ENCODE measurements at places on chromosomes 3 and 15. TPM values are rescaled to one million over a fixed set of nuclear protein-coding genes. Genes with fewer than 3 reads are reported as not detected.

Gene PTPRG
- total RNA-seq: 148 TPM

Gene CISH
- total RNA-seq: 1.2 TPM

Gene SEMA3G
- under 0.01 TPM for total RNA-seq

Gene CLSTN2
- total RNA-seq: under 0.01 TPM

Gene TGFBR2
- total RNA-seq: 162 TPM

Gene ZNF662
- total RNA-seq: 4.0 TPM

Gene THRB
- total RNA-seq: 0.36 TPM

Gene GP5
- total RNA-seq: 0.36 TPM

Gene PATL2
- 2.7 TPM for total RNA-seq

Gene TMIE
- total RNA-seq: under 0.01 TPM

GRCh38 chr3:187802928-187803259 lies 57.6 kb upstream of the BCL6 start:
- no peak for DNase-seq

DNA sequence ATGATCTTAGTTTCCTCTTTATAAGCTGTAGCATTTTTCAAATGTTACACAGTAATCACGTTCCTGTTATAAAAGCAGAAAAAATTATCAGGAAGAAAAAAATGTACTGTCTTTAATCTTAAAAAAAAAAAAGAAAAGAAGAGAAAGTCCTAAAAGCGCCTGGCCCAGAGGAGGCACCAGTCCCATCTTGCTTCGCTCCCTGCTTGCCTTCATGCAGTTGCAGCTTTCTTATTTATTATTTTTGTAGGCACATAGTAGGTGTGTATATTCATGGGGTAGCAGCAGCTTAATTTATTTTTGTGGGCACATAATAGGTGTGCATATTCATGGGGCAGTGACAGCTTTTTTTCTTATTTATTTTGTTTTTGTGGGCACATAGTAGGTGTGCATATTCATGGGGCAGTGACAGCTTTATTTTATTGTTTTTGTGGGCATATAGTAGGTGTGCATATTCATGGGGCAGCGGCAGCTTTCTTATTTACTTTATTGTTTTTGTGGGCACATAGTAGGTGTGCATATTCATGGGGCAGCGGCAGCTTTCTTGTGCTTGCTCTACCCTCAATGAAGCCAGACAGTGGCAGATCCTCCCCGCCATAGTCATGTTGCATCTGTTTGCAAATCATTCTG lies 5.5 kb upstream of the EHD4 start:
- peak; percentile 26 for DNase-seq

DNA sequence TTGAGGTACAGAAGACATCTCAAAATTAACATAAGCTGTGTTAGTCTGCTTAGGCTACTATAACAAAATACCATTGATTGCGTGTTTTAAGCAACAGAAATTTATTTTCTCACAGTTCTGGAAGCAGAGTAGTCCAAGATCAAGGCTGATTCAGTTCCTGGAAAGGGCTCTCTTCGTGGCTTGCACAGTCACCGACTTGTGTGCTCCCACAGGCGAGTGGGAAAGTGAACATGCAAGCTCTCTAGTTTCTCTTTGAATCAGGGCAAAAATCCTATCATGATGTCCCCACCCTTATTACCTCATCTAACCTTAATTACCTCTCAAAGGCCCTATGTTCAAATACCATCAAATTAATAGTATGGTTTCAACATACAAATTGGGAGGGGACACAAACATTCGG lies 505.9 kb downstream of the ZIC1 start:
- no peak for DNase-seq

GRCh38 chr3:189625572-189625971 lies 5.6 kb upstream of the TP63 start:
- DNase-seq: no peak

DNA sequence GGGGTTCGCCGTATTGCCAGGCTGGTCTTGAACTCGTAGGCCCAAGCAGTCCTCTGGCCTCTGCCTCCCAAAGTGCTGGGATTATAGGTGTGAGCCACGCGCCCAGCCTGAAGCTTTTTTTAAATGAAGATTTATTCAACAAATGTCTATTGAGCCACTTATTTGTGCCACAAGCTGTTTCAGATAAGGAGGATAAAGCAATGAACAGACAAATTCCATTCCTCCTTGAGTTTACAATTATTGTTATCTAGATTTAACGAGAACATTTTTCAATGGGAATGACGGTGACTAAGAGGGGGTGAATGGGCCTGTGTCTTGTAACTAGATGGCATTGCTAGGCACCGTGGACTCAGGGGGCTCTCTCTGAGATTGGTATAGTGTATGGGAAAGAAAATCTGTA lies 10.2 kb downstream of the PPARG start:
- DNase-seq: no peak

GRCh38 chr15:31150732-31151231 lies 49.3 kb upstream of the TRPM1 start:
- no peak for DNase-seq

DNA sequence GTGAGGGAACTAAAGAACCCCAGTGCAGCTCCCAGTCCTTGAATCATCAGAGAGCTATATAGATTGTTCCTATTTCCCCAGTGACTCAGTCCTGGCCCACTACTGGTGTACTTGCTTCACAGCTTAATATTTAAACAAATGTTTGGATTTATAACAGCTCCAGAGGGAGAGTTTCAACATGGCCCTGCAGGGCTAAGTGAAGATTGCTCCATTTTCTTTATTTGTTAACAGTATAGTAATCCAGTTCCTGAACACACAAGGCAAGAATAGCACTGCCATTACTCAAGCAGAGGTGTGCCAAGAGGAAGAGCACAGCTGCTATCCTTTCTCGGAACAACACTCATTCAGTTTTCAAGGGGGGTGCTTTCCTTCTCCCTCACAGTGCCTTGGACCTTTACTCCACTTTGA lies 6.5 kb downstream of the SQOR start:
- peak; percentile 91 for DNase-seq

DNA sequence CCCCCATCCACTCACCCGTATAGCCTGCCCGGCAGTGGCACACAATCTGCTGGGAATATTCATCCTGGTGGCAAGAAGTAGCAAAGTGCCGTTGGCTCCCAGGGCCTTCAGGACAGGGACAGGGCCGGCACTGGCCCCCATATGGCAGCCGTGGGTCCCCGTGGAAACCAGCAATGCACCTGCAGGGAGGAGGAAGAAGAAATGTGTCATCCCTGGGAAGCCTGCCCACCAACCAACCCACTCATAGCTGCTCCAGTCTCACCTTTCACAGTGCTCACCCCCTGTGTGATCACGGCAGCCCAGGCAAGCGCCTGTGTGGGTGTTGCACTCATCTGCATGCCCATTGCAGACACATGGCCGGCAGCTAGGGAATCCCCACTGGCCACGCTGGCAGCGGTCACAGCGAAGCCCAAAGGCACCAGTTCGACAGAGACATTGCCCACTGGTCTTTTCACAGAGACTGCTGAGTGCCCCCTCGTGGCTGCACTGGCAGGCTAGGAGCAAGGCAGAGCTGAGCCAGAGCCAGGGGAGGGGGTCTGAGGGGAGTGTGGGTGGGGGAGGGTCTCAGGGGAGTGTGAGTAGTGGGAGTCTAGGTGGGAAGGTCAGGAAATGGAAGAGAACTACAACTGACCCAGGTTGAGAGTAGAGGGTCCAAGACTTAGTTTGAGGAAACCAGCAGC lies 4.5 kb upstream of the USP19 start:
- DNase-seq: peak; percentile 89

GRCh38 chr15:65579762-65580161 lies 31.2 kb downstream of the INTS14 start:
- no peak for DNase-seq

DNA sequence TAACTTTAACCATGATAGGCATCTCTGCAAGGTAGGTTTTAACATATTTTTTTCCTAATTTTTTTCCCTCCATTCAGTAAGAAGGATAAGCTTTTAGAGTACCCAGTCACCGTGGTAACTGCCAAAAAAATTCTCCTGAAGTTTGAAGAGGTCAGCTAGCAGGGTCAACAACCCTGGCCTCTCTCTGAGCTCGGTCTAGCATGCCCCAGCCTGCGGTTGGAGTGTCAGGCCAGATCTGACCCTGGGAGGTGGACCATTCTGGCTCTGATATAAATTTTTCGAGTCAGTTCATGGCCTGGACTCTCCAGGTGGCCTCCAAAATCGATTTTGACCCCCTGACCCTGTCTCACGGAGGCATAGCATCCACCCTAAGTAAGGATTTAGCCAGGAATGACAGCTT lies 29.7 kb downstream of the SOX2 start:
- DNase-seq: no peak

DNA sequence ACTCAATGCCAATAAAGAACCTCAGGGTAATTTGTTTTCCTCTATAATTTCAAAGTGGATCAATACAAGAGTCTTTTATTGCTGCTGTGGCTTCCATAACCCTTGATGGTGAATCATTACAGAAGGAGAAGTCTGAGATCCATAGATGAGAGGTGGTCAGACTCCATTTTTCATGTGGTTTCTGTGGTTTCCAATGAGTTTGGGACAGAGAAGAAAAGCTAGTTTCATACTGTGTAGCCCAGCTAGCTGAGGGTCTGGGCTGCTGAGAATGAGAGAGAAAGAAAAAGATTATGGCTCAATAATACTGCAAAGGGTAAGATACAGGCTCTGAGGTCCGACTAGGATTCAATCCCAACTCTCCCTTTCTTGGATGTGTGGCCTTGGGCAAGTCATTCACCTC lies 180.6 kb upstream of the LRRN1 start:
- no peak for DNase-seq

DNA sequence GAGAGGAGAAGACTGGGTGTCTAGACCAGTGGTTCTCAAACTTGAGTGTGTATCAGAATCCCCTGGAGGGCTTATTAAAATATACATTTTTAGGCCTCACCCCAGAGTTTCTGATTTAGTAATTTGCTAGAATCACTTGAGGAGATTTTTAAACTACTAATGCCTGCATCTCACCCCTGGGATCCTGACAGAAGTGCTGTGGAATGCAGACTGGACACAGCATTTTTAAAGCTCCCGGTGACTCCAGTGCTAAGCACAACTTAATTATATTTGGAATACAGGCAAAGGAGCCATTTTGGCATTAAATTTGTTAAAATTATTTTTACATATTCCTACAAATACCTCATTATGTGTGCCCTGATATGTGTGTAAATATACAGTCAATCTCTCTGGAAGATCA lies 26.7 kb upstream of the COL6A6 start:
- no peak for DNase-seq

- DNase-seq: no peak
These were observed 231.2 kb downstream of the BBX start for GRCh38 chr3:107753976-107754375.

DNA sequence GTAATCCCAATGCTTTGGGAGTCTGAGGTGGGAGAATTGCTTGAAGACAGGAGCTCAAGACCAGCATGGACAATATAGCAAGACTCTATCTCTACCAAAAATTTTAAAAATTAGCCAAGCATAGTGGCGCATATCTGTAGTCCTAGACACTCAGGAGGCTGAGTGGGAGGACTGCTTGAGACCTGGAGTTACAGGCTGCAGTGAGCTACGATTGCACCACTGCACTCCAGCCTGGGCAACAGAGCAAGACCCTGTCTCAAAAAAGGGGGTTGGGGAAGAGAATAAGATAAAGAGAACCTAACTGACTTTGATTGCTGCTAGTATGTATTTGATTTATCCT lies 755 bp downstream of the CD200R1 start:
- DNase-seq: no peak

DNA sequence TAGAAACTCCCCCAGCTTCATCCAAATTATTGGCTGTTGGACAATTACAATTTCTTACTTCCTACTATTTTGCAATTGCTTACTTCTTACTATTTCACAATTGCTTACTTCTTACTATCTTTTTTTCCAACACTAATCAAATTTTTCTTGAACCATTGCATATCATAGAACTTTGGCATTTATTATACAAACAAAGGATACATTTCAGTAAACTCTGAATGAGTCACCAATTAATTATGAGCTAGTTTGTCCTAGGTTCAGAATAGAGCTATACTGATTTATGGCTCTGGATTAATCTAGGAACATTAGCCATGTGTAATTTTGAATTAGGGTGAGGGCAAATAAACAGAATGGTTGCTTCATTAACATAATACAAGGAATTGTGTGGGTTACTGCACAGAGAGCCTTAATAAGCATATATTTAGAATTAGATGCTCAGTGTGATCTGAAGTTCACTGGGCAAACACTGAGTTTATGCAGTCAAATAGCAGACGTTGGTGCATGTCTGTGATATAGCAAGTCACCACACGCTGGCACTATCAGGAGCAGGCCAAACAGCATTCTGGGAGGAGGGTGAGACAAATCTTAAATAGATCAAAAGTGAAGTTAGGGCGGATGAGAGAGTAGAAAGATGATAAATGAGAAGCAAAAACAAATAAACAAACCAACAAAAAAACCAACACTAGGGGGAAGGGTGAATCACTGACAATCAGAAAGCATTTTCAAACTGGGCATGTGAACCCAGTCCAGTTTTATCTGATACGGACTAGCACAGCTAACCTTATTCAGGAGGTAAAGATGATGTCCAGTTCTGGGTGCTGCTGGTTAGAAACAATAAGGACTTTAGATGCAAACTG lies 21.5 kb downstream of the GABRR3 start:
- no peak for DNase-seq

DNA sequence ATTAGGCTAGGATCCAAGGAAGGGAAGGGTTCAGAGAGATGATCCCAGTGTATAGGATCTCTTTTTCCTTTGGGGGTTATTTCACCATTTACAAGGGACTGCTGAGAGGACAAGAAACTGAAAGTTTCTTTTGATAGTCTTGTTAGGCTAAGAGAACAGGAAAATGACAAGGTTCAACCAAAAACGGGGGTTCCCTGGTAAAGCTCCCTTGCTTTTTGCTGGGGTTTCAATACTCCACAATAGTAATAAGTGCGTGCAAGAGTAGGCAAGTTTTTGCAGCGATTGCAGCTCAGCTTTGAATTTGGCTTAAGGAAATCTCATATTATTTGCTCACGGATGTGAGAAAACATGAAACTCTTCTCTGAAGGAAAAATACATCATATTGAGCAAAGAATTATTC lies 18.8 kb upstream of the SUSD5 start:
- DNase-seq: no peak

DNA sequence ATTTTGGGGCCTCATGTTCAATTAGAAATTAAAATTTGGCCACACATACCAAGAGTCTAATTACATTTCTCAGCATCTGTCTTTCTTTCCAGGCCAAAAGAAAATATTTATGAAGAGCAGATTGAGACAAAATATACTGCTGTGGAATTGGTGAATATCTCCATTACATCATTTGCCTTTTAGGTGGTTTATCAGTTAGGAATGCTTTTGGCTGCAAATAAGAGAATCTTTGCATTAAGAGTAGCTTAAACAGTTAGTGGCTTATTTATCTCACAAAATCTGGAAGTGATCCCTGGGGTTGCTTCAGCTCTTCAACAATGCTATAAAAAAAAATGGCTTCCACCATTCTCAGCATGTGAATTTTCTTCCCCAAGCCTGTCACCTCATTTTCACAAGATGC lies 308.7 kb downstream of the MAGI1 start:
- no peak for DNase-seq

GRCh38 chr15:87579537-87579936 lies 677.0 kb downstream of the NTRK3 start:
- no peak for DNase-seq

DNA sequence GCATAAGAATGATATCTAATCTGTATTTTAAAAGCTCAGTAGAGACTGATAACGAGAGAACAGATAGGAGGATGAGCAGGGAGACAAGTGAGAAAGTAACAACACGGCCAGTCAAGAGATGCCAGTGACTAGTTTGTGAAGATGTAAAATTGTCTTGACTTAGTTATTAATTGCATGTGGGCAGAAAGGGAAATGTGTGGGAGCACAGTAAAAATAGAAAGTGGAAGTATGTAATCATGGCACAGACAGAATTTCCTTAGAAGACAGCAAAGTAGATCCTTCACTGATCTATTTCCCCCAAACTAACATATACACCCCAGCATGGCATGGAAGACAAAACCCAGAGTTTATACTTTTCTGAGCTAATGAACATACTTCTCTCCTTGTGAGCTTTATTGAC lies 344.5 kb downstream of the FGF12 start:
- DNase-seq: no peak

Data from osteoblast (primary cell).